ENCODE measurements at places on chromosomes 13 and 19.

GRCh38 chr13:113930671-113931637, 42.9 kb downstream of the C13orf46 start:
- peak; percentile 13 for DNase-seq

DNA sequence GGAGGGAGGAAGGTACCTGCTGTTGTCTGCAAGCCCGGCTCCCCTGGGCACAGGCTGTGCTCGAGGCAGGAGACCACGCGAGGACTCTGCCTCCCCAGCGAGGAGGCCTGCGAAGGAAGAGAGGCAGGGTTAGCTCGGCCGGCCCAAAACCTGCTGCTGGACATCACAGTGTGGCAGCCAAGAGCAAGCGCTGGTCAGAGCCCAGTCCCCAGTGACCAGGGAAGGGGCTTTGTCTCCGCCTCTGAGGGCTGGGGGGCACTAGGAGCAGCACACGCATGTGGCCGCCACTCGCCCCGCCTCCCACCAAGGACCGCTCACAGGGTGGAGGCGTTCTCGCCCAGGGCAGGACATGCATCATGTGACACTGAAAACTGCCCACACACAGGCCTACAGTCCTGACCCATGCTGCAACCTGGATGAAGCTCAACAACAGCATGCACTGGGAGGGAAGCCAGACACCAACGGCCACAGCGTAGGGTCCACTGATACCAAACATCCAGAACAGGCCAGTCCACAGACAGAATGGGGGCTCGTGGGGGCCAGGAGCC, 8.5 kb downstream of the MIER2 start:
- DNase-seq: peak; percentile 80

DNA sequence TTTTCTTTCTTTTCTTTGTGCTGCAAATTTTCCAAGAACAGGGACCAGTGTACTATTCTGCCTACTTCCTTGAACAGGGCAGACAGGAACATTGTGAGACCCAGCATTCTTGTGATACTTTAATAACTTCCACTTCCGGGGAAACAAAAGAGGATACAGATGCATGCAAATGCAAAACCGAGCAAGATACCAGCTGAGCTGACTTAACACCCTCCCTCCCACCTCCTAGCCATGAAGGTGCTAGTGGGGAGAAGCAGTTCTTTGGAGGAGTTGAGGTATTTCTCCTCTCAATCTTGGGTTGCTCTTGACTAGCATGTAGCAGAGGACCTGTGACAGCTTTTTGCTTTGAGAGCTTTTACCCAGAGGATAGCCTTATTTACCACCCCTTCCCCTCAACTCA, 111.2 kb downstream of the KLF5 start:
- no peak for DNase-seq

DNA sequence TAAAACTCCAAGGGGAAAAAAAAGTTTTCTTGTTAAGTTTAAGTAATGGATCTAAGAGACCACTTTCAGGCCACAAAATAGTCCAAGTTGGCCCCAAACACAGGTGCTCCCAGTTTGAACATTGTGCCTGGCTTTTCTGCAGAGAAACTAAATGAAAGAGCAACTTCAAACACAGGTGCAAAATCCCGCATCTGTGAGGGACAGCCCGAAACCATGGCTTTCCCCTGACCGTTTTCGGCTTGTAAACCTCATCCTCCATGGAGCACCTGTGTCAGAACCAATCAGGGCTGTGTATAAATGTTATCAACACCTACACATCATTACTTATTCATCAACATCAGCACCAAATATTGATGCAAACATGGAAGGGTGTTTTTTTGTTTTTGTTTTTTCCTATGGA, 126.8 kb upstream of the OBI1 start:
- no peak for DNase-seq

DNA sequence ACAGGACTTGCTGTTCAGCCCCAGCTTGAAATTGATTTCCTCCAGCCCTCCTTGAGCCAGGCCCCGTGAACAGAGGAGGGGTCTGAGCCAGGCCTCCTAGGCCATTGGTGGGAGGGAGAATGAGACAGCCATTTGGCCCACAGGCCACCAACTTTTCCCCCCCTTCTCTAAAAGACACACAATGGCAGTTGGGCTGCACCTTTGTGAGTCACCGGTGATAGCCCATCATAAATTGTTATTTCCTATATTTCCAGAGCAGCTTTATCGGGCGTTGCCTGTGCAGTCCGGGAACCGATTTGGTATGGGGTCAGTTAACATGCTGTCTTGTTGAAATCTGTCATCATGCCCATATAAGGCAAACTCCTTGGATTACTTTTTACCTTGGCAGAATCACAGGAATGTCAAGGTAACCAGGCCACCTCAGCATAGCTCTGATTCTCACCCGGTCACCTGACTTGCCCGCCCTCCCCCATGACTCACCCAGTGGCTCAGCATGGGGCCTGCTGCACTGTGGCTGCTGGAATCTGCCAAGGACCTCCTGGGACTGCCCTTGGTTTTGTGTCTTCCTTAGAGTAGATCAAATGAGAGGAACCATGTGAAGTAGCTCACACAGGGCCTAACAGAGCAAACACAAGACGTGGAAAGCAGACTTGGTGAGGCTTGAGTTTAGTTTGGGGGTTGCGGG, 36.1 kb downstream of the ACTN4 start:
- DNase-seq: peak; percentile 68

GRCh38 chr13:34189946-34190345, 372.0 kb downstream of the RFC3 start:
- no peak for DNase-seq

- DNase-seq: no peak
Observed at GRCh38 chr13:36925603-36926002, 5.6 kb upstream of the SMAD9 start.

DNA sequence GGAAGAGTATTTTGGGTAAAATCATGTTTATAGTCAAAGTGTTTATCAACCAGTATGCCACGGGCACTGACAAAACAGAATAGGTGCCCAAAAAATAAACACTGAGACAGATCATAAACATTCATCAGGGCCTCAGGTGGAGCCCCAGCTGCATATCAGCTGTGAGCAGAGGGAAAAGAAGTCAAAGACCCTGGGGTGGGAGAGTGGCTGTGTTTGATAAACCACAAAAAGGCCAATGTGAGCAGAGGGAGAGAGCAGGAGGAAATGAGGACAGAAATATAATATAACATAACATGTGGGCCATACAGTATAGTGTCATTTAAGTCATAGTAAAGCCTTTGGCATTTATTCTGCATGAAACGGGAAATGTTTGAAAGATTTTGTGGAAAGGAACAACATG, 10.0 kb upstream of the EPSTI1 start:
- DNase-seq: no peak

GRCh38 chr19:13262450-13262849, 112.2 kb downstream of the IER2 start:
- no peak for DNase-seq

GRCh38 chr13:90430127-90430526, 917.4 kb upstream of the MIR17HG start:
- DNase-seq: no peak

GRCh38 chr13:27905650-27906049, 14.2 kb upstream of the PDX1 start:
- no peak for DNase-seq

DNA sequence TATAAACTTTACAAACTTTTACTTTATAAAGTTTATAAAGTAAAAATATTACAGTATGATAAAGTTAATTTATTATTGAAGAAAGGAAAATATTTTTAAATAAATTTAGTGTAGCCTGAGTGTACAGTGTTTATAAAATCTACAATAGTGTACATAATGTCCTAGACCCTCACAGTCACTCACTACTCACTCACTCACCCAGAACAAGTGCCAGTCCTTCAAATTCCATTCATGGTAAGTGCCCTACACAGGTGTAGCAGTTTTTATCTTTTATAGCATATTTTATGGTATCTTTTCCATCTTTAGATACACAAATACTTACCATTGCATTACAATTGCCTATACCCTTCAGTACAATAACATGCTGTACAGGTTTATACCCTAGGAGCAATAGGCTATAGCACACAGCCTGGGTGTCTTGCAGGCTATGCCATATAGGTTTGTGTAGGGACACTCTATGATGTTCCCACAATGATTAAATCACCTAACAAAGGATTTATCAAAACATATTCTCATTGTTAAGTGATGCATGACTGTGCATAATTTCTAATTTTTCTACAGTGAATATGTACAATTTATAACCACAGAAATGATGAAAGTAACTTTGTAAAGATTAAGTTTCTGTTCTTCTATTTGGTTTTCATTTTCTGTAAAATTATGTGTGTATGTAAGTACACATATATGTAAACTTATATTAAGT, 98.0 kb downstream of the SPRY2 start:
- DNase-seq: no peak

DNA sequence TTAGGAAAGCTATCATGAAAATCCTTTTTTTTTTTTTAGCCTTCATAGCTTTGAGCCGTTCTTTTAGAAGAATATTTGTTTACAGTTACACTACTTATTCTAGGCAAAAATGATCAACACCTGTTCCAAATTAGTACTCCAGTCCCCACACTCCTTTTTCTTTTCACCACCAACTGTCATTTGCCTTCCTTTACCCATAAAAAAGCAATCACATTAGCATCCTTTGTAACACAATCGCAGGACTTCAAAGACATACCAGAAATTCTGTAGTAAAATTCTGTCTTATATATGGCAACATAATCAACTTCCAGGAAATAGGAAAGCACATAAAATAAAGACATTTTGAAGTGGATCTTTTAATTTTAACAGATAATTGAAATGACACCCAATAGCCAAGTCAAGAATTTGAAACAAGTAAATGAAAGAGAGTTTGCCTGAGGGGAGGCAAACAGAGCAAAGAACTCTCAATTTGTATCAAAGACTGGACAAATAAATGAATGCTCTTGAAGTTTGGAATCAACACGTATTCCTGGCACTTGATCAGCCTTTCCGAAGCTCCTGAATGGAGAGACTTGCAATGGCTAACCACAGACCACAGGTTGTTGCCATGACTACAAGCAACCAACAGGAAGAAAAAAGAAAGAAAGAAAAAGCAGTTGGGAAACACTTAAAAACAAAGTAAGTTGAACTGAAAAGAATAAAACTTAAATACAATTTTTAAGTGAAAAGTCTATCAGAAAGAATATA, 206.8 kb downstream of the PCDH9 start:
- DNase-seq: no peak

DNA sequence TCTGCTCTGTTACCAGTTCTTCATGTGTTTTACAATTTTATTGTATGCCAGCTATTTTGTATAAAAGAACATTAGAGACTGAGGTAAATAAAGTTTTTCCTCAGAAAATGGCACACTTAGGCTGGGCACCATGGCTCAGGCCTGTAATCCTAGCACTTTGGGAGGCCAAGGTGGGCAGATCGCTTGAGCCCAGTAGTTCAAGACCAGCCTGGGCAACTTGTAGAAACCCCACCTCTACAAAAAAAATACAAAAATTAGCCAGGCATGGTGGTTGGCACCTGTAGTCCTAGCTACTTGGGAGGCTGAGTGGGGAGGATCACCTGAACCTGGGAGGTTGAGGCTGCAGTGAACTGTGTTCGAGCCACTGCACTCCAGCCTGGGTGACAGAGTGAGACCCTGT, 32.0 kb downstream of the CCDC8 start:
- DNase-seq: no peak

DNA sequence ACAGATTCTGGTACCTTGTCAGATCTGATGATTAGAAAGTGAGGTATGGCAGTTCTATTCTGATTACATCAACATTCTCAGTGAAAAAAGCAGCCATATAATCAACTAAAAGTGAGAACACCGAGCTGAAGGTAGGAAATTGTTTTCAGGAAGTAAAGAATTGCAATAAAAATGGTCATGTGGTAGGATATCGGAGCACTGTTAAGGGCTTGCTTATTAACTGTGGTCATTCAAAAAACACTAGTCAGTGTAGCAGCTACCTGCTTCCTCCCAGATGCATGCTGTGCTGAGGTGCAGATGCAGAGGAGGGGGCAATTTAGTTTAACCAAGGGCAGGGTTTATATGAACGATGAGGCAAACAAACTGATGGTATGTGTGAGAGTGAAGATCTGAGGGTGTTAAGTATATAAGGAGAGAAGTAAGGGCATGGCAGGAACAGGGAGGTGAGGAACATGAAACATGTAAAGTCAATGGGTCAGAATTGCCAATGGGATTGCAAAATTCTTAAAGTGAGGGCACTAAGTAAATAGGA, 111.9 kb downstream of the DIAPH3 start:
- DNase-seq: no peak

- DNase-seq: no peak
Observed at GRCh38 chr13:47890146-47890814, 110.8 kb downstream of the SUCLA2 start.

DNA sequence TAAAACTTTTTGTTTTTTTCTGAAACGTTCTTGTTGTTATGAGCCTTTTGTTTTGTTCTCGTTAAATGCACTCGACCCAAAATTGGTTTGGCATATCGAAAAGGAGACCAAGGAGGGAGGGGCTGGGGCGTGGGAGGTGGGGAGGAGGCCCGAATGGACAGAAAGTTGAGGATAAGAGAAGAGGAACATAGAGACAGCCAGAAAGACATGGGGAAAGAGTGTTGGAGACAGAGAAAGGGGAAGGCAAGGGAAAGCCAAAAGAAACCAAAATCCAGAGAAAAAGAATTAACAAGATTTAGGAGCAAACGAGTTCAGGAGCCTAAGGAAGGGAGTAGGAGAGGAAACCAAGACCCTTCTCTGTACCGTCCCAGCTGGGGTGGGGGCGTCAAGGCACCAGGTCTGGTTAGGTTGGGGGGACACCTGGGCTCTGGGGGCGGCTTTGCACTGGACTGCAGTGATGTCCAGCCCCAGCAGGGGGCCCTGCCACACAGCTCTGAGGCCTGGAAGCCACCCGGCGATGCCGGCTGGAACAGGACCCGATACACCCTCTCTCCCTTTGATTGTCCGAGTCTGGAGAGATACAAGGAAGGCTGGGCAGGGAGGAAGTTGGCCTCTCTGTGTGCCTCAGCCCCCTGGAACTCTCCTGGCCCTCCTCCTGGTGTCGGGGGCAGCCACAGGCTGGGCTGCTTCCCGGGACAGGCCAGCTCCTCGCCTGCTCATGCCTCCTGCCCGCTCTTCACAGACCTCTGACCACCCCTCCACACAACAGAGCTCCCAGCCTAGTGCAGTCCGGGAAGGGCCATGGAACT, 11.6 kb upstream of the ASF1B start:
- peak; percentile 70 for DNase-seq

DNA sequence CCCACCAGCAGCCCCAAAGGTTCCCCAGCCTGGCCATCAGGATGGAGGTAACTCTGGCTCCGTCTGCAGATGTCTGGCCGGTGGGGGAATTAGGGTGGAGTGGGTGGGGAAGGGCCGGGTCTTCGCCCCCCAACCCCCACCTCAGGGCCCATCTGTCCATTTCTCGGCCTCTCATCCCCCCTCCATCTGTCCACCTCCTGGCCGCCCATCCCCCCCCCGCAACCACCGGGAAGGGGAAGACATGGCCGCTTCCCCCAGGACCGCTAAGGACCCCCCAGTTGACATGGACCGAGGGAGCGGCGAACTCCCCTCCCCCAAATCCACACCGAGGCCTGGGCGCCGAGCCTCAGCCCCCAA, 793 bp downstream of the LRFN1 start:
- DNase-seq: no peak

All from ovary (tissue), 10 donors.